Ovary (tissue), 10 donors: ENCODE measurements at places on chromosomes 12 and 14. TPM values are rescaled to one million over a fixed set of nuclear protein-coding genes. Genes with fewer than 3 reads are reported as not detected.

OTX2 gene
- not detected for total RNA-seq

EPS8 gene
- 71.0 TPM for total RNA-seq

TEP1 gene
- 24.0 TPM for total RNA-seq

RFX4 gene
- total RNA-seq: not detected

EIF2S3B gene
- total RNA-seq: 1.1 TPM

KRT2 gene
- not detected for total RNA-seq

FOXG1 gene
- total RNA-seq: 1.8 TPM

DNA sequence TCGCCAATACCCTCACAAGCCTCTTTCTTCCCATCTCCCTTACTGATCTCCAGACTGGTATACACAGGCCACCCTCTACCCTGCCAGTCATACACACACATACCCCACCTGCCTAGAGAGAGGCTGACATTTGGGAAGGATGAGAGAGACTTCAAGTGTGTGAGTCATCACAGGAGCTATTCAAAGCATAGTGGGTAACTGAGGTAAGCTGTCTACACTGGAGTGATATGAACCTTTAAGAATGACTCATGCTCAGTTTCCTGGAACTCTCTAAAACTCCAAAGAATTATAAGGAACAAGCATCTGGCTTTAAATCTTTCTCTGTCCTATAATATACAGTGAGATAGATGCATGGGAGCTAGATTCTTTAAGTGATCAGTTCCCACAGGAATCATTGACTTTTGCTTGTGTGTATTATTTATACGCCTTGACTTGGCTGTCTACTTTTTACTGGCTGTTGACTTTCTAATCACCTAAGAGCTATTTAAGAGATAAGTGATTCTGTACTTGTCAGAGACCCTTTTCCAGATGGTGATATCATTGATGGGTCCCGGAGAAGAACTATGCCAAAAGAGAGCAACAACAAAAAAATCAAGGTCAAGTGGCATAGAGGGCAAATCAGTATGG is 5.8 kb downstream of the IGF1 start:
- no peak for DNase-seq
- peaks cover 6% of the 10 kb centered on the region for H3K4me1 ChIP-seq
- H3K27ac ChIP-seq: no peak overlapping the region
- H3K36me3 ChIP-seq: no peaks in the 10 kb centered on the region
- H3K27me3 ChIP-seq: no peaks in the 10 kb centered on the region

GRCh38 chr12:53255996-53256395 is 12.1 kb upstream of the ESPL1 start:
- DNase-seq: no peak
- no peak overlapping the region for H3K4me3 ChIP-seq
- no peaks in the 10 kb centered on the region for H3K27me3 ChIP-seq
- no peaks in the 10 kb centered on the region for H3K36me3 ChIP-seq
- no peak overlapping the region for H3K27ac ChIP-seq

GRCh38 chr12:76757694-76758093 is 6.2 kb upstream of the ZDHHC17 start:
- no peaks in the 10 kb centered on the region for H3K36me3 ChIP-seq
- H3K4me1 ChIP-seq: no peaks in the 10 kb centered on the region
- H3K27me3 ChIP-seq: no peaks in the 10 kb centered on the region
- DNase-seq: no peak
- H3K4me3 ChIP-seq: no peak overlapping the region
- H3K27ac ChIP-seq: no peak overlapping the region

- no peak overlapping the region for H3K4me3 ChIP-seq
- no peaks in the 10 kb centered on the region for H3K27me3 ChIP-seq
- no peak for DNase-seq
- no peak overlapping the region for H3K27ac ChIP-seq
- no peaks in the 10 kb centered on the region for H3K36me3 ChIP-seq
These were observed 75.2 kb downstream of the TTC9 start for GRCh38 chr14:70716958-70717357.

DNA sequence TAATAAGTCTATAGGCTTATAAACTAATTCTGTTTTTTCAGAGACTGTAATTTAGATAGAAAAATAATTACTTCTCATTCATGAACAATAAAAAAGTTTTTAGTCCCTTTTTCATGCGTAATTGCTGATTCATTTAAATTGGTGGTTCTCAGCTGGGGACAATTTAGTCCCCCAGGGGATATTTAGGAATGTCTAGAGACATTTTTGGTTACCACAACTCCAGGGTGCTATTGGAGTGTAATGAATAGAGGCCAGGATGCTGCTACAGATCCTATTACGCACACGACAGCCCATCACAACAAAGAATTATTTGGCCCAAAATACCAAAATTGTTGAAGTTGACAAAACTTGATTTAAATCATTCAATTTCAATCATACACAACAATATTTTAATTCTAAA is 22.8 kb upstream of the VCPKMT start:
- H3K4me1 ChIP-seq: no peaks in the 10 kb centered on the region
- H3K36me3 ChIP-seq: no peaks in the 10 kb centered on the region
- H3K27me3 ChIP-seq: no peaks in the 10 kb centered on the region
- no peak for DNase-seq

- peaks cover 5% of the 10 kb centered on the region for H3K4me1 ChIP-seq
- DNase-seq: no peak
- peak overlapping the region; percentile 89 for H3K4me3 ChIP-seq
- H3K36me3 ChIP-seq: no peaks in the 10 kb centered on the region
- H3K27ac ChIP-seq: peak overlapping the region; percentile 100
- H3K27me3 ChIP-seq: no peaks in the 10 kb centered on the region
These were observed 1.6 kb downstream of the GABARAPL1 start for GRCh38 chr12:10214136-10214894.

- no peaks in the 10 kb centered on the region for H3K36me3 ChIP-seq
- H3K4me1 ChIP-seq: no peaks in the 10 kb centered on the region
- H3K27ac ChIP-seq: no peak overlapping the region
These were observed 69.3 kb upstream of the SCN8A start for GRCh38 chr12:51521554-51522276.

- no peaks in the 10 kb centered on the region for H3K4me1 ChIP-seq
- no peak for DNase-seq
- H3K27me3 ChIP-seq: no peaks in the 10 kb centered on the region
- no peak overlapping the region for H3K4me3 ChIP-seq
- no peaks in the 10 kb centered on the region for H3K36me3 ChIP-seq
These were observed 251.4 kb upstream of the ATP2B1 start for GRCh38 chr12:89960011-89960507.

GRCh38 chr12:121738340-121738858 is 25.8 kb downstream of the TMEM120B start:
- no peak for DNase-seq
- no peak overlapping the region for H3K27ac ChIP-seq
- peaks cover 5% of the 10 kb centered on the region for H3K4me1 ChIP-seq
- H3K27me3 ChIP-seq: no peaks in the 10 kb centered on the region
- H3K36me3 ChIP-seq: no peaks in the 10 kb centered on the region

DNA sequence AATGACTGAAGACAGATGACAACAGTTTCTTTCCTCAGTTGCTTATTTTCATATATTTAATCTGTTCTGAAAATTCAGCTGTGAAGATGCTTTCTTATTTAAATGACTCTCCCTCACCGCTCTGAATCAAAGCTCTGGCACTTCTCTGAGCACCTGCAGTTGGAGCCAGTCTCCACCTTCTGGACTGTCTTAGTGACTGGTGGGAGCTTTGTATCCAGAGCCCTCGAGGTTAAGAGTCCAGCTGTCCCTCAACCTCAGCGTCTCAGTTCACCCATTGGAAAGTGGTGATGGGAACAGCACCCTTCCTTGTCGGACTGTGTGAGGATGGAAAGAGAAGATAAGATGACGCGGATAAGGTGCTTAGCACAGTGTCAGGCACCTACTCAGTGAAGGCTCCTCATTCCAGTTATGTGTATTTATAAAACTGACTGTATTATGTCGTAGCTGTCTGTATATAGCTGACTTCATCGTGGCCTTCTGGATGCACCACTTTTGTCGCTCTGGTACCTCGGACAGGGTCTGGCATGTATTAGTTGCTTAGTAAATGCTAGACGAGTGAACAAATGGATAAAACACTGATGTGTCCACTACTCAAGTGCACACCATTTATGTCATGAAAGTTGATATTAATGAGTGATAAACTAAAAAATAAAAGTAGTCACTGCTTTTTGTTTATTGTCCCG is 34.5 kb downstream of the ELK3 start:
- no peaks in the 10 kb centered on the region for H3K36me3 ChIP-seq
- H3K4me1 ChIP-seq: peaks cover 10% of the 10 kb centered on the region
- H3K27me3 ChIP-seq: no peaks in the 10 kb centered on the region
- DNase-seq: no peak
- no peak overlapping the region for H3K4me3 ChIP-seq
- H3K27ac ChIP-seq: no peak overlapping the region
